ENCODE measurements at places on chromosomes 1 and 21.
A peak's percentile ranks its signal among the peaks of the same experiment; 100 is the strongest.

DNA sequence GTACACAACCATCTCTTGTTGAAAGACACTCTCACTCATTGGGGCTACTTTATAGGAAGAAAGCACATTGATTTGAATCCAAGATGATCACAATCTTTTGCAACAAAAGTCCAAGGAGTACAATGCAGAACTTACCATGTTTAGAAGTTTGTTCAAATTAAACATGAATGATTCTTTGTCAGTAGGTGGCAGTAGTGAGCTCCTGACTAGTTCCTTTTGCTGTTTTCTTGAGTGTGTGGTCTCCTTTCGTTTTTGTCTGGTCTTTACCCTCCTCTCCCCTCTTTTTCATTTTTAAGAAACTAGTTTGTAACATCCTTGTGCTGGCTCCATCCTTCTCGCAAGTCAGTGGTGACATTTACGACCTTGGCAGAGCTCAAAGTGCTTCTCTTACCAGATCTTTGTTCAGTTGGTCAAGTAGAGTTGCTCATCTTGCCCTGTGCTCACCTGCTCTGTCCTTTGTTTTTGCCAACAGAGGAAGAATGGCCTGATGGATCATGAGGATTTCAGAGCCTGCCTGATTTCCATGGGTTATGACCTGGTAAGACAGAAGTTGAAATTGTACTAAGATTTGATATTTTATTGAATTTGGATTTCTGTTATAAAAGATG is 35.7 kb upstream of the MTR start:
- no peak for DNase-seq

GRCh38 chr21:38272215-38272614 is 15.4 kb downstream of the KCNJ15 start:
- no peak for DNase-seq

GRCh38 chr1:10830961-10831668 is 34.7 kb upstream of the CASZ1 start:
- DNase-seq, result no peak

GRCh38 chr1:7329868-7330615 is 441.1 kb upstream of the VAMP3 start:
- no peak for DNase-seq

GRCh38 chr21:17537299-17537698 is 24.5 kb downstream of the CXADR start:
- no peak for DNase-seq

- DNase-seq, result no peak
These were observed 46.4 kb upstream of the CACHD1 start for GRCh38 chr1:64423526-64423925.

DNA sequence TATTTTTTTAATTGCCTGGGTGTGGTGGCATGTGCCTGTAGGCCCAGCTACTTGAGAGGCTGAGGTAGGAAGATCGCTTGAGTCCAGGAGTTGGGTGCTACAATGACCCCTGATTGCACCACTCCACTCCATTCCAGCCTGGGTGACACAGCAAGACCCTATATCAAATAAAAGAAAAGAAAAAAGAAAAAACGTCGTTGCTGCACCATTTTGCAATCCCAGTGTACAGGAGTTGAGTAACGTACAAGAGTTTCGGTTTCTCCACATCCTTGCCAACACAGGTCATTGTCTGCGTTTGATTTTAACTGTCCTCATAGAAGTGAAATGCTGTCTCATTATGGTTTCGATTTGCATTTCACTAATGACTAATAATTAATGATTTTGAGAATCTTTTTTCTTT is 7.9 kb downstream of the ZNF684 start:
- DNase-seq, result no peak

- no peak for DNase-seq
These were observed 135.5 kb downstream of the HIVEP3 start for GRCh38 chr1:41783189-41783639.

DNA sequence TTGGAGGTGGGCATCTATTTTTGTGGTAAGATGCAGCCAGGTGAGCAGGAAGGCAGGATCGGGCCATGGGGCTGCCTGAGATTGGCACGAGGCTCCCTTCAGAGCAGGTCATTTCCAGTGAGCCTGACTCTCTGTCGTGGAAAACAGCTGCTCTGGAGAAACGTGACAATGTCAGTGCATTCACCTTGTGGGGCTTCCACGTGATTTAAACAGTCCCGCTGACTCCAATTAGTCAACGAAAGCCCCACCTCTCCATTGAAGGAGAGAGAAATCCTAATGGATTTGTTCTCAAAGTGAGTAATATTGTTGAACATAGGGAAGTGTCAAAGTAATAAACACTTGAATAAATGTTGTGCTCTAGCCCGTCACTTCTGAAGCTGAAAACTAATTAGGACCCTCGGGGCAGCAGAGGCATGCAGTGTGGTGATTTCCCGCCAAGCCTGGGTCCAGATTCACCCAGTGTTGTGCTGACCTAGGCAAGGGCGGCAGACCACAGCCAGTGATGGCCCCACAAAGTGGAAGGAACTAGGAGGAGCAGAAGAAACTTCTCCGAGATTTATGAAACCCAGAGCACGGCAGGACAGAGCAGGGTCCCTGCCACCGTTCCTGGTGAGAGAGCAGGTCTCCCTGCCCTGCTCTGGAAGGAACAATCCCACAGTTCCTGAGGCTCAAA is 172.5 kb upstream of the C1orf174 start:
- no peak for DNase-seq

GRCh38 chr1:247407180-247407616 is 8.8 kb upstream of the NLRP3 start:
- DNase-seq, result peak; percentile 47

- no peak for DNase-seq
These were observed 129.7 kb upstream of the UBE2U start for GRCh38 chr1:64073705-64074104.

DNA sequence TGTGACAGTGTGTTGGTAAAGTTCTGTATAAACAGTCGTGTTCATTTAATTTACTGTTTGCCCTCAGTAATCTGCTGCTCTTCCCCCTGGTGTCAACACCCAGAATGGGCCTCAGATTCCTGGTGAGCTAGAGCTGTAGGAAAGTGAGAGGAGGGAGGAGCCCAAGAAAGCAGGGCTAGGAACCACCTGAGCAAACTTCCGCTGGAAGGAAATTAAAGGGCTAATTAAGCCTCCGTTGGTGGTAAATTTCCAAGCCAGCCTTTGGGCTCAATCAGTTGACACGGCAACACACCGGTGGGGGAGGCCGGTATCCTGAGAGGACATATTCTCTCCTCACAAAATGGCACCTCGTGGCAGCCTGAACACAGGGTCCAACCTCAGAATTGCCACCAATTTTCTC is 32.9 kb downstream of the RAB3B start:
- DNase-seq, result no peak

DNA sequence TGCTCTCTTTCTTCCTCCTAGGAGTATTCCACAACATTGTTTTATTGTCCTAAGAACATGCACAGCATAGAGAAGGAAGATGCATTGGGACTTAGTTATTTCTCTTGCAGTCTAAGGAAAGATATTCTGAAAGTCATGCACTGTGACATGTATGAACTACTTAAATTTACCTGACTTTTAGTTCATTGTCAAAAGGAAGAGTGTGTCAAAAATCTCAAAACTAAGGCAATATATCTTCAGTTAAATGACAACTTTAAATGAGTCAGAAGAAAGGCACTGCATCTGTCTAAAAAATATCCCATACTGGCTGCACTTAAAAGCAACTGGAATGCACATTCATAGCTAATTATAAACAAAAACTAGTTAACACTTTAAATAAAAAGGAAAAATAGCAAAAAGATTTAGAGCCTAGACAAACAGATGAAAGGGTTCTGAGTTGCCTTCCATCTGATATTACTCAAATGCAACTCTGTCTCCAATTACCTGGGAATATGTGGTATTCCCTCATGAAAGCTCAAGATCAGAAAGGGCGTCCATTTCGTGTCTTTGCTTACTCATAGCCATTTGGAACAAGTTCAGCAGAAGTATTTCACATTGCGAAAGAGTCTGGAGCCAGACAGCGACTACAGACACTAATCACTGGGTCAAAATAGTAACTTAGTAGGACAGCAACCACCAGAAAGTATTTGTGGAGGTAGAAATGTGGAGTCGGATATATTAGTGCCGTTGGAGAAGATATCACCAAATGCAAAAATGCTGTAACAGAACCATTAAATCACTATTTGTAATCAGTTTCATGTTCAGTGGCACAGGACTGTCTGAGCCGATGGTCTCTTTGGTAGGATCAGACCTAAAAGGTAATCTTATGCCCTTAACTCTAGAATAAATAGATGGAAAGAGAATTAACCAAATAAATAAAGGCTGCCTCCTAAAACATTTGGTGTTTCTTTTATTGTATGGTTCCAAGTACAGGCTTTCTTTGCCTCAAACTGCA is 225.7 kb downstream of the GREM2 start:
- DNase-seq, result no peak

- no peak for DNase-seq
These were observed 56.6 kb downstream of the TMEM53 start for GRCh38 chr1:44617703-44618029.

DNA sequence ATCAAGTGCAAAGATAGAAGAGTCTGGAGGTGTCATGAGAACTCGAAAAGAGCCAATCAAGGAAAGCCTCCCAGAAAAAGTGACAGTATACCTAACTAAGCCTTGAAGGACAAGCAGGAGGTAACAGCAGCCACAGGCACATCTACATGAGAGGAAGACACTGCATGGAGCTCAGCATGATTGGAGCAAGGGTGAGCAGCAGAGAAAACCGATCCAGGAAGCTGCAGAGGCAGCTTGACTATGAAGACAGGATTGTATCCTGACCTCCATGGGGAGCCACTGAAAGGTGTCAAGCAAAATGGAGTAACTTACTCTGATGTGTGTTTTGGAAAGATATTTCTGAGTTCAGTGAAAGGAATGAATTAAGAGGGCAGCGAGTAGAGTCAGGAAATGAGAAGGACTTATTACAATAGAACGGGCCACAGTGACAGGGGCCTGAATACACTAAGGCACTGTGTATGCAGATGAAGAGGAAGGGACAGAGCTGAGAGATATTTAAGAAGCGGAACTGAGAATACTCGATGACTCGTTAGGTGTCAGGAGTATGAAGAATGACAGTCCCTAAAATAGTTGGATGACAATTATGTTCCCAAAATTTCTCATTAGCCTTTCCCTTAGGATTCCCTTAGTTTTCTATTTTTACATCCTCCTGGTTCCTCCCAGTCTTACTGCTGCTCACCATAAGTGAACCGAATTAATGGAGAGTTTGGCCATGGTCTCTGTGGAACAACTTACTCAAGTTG is 139.3 kb upstream of the NFIA start:
- DNase-seq, result no peak

GRCh38 chr1:71521655-71522264 is 440.9 kb upstream of the ZRANB2 start:
- no peak for DNase-seq
